ENCODE measurements at places on chromosomes 5 and 9. TPM values are rescaled to one million over a fixed set of nuclear protein-coding genes. Genes with fewer than 3 reads are reported as not detected.

The GARIN3 gene
- total RNA-seq, result not detected

DNA sequence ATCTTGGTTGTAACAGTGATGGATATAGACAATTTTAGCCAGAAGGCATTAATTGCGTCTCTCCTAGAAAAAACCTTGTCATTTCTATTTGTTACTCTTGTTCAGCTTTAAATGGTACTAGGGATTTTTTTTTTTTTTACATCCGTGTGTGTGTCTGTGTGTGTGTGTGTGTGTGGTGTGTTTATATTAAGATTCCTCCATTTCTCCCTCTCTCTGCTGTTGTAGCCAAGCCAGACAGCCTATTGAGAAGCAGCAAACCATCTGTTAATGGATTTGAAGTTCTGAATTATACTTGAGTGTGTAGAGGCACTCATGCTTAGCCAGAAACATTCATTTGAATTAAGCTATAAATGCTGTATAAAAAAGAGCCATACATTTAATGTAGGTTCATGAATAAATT, 72.3 kb downstream of the SLF1 start:
- peak; percentile 22 for DNase-seq

- DNase-seq, result no peak
Observed at GRCh38 chr9:115540091-115540490, 422.1 kb upstream of the TNC start.

The CDX1 gene
- 0.28 TPM for total RNA-seq

DNA sequence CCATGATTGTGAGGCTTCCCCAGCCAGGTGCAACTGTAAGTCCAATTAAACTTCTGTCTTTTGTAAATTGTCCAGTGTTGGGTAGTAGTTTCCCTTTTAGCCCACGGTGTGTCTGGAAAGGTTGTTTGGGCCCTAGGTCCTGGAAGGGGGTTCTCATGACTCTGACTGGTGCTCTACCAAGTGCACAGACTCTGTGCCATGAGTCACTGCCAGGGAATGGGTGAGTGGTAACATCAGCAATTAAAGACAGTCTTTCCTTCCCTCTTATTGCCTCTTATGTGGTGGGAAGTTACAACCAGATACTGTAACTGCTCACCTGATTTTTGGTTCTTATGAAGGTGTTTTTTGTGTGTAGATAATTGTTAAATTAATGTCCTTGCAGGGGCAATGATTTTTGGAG, 141.2 kb downstream of the PRDM9 start:
- DNase-seq, result no peak

DNA sequence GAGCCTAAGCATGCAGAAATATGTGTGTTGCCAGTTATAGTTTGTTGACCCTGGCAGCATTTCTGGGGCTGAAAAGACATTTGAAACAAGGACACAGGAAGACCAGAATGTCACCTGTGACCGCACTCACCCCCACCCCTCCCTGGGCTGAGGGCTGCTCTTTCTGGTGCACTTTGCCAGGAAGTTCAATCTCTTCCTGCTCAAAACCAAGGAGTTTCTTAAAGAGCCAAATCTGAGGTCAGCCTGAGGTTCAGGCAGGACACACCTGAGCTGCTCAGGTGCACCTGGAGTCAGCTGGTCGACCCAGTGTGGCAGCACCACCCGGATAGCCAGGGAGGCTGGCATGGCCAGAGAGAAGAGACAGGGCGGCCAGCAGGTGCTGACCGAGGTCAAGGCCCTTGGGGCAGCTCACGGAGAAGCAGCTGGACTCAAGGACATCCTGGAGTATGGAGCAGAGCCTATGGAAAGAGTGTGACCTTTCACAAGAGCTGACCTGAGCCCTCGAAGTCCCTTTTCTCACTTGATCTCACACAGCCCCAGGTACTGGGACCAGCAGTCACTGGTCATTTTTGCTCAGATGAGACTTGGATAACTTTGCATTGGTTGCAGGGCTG, 376.9 kb upstream of the IRX4 start:
- no peak for DNase-seq

The NTNG2 gene
- 5.4 TPM for total RNA-seq

DNA sequence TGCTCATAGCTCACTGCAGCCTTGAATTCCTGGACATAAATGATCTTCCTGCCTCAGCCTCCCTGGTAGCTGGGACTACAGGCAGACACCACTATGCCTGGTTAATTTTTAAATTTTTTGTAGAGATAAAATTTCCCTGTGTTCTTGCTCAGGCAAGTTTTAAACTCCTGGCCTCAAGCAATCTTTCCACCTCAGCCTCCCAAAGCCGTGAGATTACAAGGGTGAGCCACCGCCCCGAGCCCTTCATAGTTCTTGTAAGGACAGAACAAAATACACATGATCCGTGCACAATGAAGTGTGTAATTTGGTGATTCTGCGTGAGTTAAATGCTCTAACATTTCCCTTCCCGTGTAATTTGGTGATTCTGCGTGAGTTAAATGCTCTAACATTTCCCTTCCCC, 27.7 kb upstream of the MYO10 start:
- no peak for DNase-seq

GRCh38 chr9:82117026-82117811, 128.6 kb downstream of the SPATA31D1 start:
- peak; percentile 79 for DNase-seq

- no peak for DNase-seq
Observed at GRCh38 chr9:6551136-6551535, 94.4 kb downstream of the GLDC start.

All from spinal cord (tissue), 10 donors.